Occipital lobe (tissue), 3 donors: ENCODE measurements at places on chromosomes 2 and 18. TPM values are rescaled to one million over a fixed set of nuclear protein-coding genes. Genes with fewer than 3 reads are reported as not detected.
A peak's percentile ranks its signal among the peaks of the same experiment; 100 is the strongest.

IL1A gene
- total RNA-seq: not detected

NCK2 gene
- 86.1 TPM for total RNA-seq

C2orf49 gene
- 33.5 TPM for total RNA-seq

ELOA2 gene
- not detected for total RNA-seq

- no peak for DNase-seq
Measured at GRCh38 chr2:105961599-105962146, 217.0 kb downstream of the NCK2 start.

GRCh38 chr2:113184531-113185230 is 10.9 kb downstream of the PSD4 start:
- no peak for DNase-seq

GRCh38 chr2:155980941-155981560 is 351.5 kb downstream of the NR4A2 start:
- DNase-seq: no peak

DNA sequence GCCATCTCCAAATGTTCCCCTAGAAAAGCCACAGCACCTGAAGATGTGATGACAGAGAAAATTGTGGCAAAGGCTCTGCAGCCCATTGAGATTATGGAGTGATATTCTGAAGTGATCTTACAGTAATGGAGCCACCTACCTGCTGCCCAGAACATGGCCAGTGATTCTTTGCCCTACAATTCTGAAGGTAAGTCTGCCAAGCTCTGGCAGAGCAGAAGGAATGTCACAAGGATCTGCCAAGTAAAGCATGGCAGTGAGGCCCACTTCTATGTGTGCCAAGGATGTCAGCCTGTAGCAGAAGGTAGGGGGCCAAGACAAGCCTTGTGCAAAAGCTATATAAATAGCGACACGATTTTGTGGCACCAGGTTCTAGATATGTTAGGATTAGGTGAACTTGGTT is 155.1 kb downstream of the RND3 start:
- no peak for DNase-seq

DNA sequence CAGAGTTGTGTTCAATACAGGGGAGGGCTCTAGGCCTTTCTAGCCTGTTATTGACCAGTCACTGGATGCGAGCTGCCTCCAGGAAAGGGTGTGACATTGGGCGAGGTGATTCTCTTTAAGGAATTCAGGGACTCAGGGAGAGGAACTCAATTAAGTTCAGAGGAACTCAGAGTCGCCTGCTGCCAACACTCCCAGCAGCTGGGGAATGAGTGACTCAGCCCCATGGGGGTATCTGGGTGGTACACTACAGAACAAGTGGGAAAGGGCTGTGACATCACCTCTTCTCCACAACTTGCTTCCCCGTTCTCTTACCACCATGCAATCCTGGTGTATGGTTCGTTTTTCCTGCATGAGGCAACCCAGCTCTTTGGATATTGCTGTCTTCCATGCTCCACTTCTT is 50.4 kb upstream of the CYRIA start:
- DNase-seq: no peak

- DNase-seq: no peak
Measured at GRCh38 chr2:217421834-217422233, 562.0 kb upstream of the TNP1 start.

DNA sequence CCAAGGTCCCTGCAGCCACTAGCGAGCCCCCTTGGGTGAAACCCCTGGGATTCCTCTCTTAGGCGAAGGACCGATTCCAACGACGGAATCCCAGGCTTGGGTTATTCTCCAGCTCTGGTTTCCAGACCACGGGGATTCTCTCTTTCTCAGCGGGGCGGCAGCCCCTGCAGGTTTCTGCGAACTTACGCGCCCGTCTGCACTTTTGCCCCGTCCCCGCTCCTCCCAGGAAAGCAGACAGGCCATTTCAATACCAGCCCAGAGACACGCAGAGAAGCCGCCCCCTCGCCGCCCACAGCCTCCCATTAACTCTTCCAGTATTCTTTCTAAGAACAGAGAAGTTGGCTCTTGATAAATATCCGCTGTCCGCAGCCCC is 1.2 kb downstream of the CBLN2 start:
- DNase-seq: no peak

DNA sequence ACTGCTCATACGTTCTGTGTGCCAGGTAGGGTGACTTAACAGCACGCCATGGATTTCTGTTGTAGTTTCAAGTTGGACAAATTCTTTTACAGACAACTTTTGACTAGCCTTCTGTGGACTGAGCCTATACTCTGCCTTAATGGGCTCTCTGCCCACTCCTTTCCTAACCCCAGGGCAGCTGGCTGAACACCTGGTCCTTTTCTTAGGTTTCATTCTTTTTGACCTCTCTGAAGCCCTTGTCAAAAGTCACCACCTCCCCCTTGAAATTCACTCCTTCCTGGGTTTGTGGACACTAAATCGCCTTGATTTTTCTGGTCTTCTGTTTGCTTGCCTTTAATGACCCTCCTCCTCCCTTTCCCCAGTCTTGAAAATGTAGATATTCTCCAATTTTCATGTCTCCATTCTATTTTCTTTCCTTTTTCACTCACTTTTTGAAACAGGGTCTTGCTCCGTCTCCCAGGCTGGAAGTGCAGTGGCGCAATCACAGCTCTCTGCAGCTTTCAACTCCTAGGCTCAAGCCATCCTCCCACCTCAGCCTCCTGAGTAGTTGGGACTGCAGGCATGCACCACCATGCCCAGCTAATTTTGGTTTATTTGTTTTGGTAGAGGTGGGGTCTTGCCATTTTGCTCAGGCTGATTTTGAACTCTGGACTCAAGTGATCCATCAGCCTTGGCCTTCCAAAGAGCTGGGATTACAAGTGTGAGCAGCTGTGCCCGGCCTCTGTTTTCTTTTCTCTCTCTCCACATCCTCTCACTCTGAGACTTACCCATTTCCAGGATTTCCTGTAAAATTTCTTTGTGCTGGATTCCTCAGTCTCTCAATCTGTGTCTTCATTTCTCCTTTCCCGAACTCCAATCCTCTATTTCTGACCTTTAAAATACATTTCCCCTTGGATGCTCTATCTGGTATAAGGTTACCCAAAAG is 112.9 kb downstream of the PLB1 start:
- no peak for DNase-seq

DNA sequence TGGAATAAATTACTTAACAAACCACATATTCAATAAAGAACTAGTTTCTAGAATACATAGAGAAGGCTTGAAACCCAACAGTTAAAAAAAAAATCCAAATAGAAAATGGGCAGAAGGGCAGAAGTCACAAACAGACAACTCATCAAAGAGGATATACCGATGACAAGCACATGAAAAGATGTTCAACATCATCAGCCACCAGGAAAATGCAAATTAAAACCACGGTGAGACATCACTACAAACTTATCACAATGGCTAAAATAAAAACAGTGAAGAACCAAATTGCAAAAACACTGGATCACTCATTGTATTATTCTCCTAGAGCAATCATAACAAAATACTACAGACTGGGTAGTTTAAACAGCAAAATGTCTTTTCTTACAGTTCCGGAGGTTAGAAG is 14.5 kb downstream of the SESTD1 start:
- no peak for DNase-seq

GRCh38 chr18:59954755-59955156 is 55.0 kb downstream of the PMAIP1 start:
- no peak for DNase-seq

- DNase-seq: no peak
Measured at GRCh38 chr2:102058293-102058833, 66.6 kb downstream of the IL1R2 start.

DNA sequence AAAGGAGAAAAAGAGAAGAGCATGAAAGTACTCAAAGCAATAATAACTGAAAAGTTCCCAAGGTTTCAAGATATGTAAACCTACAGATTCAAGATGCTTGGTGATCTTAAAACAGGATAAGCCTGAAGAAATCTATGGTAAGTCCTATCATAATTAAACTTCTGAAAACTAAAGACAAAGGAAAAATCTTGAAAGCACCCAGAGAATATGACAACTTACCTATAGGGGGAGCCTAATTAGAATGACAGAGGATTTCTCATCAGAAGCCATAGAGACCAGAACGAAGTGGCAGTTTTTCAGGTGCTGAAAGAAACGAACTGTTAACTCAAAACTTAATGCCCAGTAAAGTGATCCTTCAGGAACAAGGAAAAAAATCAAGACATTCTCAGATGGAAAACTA is 59.7 kb downstream of the XDH start:
- no peak for DNase-seq

DNA sequence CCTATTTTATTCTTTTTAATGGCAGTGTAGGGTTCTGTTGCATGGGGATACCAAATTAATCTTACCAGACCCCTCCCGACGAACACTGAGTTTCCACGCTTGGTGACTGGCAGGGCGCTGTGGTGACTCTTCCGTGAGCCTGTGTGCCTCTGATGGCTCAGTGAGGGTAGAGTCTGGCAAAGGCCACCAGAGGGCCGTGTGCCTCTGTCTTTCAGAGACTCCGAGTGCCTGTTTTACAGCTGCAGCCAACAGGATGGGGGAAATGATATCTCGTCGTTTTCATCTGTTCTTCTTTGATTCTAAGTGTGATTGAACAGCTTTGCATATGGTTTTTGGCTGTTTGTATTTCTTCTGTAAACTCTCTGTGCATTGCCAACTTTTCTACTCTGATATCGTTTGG is 99.8 kb downstream of the ZNF236 start:
- DNase-seq: peak; percentile 43

GRCh38 chr2:114642988-114643553 is 200.6 kb downstream of the DPP10 start:
- no peak for DNase-seq
